Left ventricle myocardium inferior (tissue), 1 donor: ENCODE measurements at places on chromosomes 4 and X. TPM values are rescaled to one million over a fixed set of nuclear protein-coding genes. Genes with fewer than 3 reads are reported as not detected.
A peak's percentile ranks its signal among the peaks of the same experiment; 100 is the strongest.

GRCh38 chr4:20193141-20193936 is 58.4 kb upstream of the SLIT2 start:
- H3K27me3 ChIP-seq: no peaks in the 10 kb centered on the region
- H3K4me3 ChIP-seq: no peak overlapping the region
- H3K27ac ChIP-seq: peak overlapping the region; percentile 78
- H3K4me1 ChIP-seq: peaks cover 8% of the 10 kb centered on the region

NR3C2 gene
- total RNA-seq: 23.9 TPM

DNA sequence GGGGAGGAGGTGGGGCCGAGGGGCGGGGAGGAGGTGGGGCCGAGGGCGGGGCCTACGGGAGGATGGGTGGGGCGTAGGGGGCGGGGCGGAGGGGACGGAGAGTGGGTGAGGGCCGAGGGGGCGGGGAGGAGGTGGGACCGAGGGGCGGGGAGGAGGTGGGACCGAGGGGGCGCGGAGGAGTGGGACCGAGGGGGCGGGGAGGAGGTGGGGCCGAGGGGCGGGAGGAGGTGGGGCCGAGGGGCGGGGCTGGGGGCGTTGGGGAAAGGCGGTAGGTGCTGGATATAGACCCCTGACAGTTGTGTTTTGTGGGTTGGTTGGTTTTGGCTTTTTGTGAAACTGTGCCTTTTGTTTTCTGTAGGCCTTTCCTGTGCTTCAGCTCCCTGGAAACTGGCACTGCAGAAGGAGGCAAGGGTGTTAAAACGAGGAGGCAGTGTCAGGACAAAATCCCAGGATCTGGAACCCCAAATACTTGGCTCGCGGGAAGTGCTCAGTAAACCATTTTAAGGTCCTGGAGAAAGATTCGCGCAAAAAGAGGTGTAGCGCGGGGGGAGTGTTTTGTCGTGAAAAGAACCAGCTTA is 580 bp upstream of the MMGT1 start:
- H3K27me3 ChIP-seq: no peaks in the 10 kb centered on the region
- DNase-seq: peak; percentile 81
- peak overlapping the region; percentile 69 for H3K27ac ChIP-seq
- H3K4me3 ChIP-seq: peak overlapping the region; percentile 63

DNA sequence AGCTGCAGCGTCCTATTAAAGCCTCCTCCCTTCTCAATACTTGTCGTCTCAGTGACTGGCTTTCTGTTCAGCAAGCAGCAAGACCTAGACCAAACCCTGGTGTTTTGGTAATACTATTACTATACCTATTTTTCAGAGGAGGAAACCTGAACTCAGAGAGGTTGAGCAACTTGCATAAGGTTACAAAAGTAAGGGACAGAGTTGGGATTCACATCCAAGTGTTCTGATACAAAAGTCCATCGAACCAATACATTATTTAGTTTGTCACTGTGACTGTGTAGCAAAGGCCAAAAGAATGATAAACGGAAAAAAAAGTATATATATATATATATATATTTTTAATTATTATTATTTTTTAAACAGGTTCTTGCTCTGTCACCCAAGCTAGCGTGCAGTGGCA is 29.9 kb upstream of the KLHL8 start:
- no peak for DNase-seq
- H3K4me1 ChIP-seq: peaks cover 7% of the 10 kb centered on the region
- no peaks in the 10 kb centered on the region for H3K27me3 ChIP-seq

DNA sequence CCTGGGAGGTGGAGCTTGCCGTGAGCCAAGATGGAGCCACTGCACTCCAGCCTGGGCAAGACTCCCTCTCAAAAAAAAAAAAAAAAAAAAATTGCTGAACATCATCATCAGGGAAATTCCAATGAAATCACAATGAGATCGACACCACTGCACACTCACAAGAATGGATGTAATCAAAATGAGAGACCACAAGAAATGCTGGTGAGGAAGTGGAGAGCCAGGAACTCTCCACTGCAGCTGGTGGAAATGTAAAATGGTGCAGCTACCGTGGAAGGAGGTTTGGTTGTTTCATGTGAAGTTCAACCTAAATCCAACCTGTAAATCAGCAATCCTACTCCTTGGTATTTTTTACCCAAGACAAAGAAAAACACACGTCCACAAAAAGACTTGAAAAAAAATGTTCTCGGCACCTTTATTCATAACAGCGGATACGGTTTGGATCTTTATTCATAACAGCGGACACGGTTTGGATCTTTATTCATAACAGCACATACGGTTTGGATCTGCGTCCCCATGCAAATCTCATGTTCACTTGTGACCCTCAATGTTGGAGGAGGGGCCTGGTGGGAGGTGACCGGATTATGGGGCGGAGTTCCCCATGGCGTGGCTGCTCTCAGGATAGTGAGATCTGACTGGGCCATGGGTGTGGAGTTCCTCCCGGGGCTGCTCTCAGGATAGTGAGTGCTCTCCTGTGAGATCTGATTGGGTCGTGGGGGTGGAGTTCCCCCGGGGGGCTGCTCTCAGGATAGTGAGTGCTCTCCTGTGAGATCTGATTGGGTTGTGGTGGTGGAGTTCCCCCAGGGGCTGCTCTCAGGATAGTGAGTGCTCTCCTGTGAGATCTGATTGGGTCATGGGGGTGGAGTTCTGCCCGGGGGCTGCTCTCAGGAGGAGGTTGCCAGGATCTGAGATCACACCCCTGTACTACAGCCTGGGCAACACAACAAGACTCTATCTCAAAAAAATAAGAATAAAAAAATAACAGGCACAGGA is 7.7 kb downstream of the GAK start:
- H3K36me3 ChIP-seq: no peaks in the 10 kb centered on the region
- H3K4me3 ChIP-seq: no peak overlapping the region
- no peaks in the 10 kb centered on the region for H3K27me3 ChIP-seq
- H3K4me1 ChIP-seq: peaks cover 48% of the 10 kb centered on the region

GRCh38 chr4:148112231-148112982 is 329.8 kb downstream of the NR3C2 start:
- no peak for DNase-seq
- peaks cover 10% of the 10 kb centered on the region for H3K4me1 ChIP-seq
- no peaks in the 10 kb centered on the region for H3K27me3 ChIP-seq
- H3K36me3 ChIP-seq: peaks cover 59% of the 10 kb centered on the region
- H3K27ac ChIP-seq: no peak overlapping the region

GRCh38 chr4:156718226-156718625 is 253.4 kb downstream of the PDGFC start:
- no peak overlapping the region for H3K27ac ChIP-seq
- H3K4me1 ChIP-seq: no peaks in the 10 kb centered on the region
- no peaks in the 10 kb centered on the region for H3K27me3 ChIP-seq
- DNase-seq: no peak
- H3K4me3 ChIP-seq: no peak overlapping the region

DNA sequence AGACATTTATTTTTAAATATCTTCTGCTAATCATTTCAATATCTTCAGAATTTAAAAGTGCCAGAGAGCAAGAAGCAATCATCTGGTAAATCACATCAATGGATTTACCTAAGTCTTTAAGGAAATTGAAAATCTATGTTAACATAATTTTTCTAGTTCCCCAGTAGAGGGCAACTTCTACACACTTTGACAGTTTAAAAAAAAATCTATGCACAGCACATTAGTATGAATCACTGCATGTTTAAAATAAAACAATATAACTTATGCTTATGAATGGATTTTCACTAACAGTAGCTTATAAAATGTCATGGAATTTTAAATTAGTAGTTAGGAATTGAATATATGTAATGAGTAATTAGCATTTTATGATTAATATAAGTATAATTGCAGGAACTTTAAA is 126.5 kb downstream of the REELD1 start:
- no peak for DNase-seq
- H3K4me1 ChIP-seq: peaks cover 9% of the 10 kb centered on the region
- H3K36me3 ChIP-seq: no peaks in the 10 kb centered on the region
- H3K27me3 ChIP-seq: no peaks in the 10 kb centered on the region
